ENCODE measurements at places on chromosomes 1 and 21. TPM values are rescaled to one million over a fixed set of nuclear protein-coding genes. Genes with fewer than 3 reads are reported as not detected.

Gene CELA3A
- not detected for total RNA-seq

Gene OR2T35
- total RNA-seq = not detected

Gene LMX1A
- total RNA-seq = 0.11 TPM

Gene RSPH1
- total RNA-seq = not detected

GRCh38 chr1:211520641-211521040 is 28.7 kb upstream of the RD3 start:
- peaks cover 5% of the 10 kb centered on the region for H3K4me1 ChIP-seq
- H3K27me3 ChIP-seq = no peaks in the 10 kb centered on the region
- no peaks in the 10 kb centered on the region for H3K36me3 ChIP-seq
- DNase-seq = no peak
- H3K4me3 ChIP-seq = no peak overlapping the region

DNA sequence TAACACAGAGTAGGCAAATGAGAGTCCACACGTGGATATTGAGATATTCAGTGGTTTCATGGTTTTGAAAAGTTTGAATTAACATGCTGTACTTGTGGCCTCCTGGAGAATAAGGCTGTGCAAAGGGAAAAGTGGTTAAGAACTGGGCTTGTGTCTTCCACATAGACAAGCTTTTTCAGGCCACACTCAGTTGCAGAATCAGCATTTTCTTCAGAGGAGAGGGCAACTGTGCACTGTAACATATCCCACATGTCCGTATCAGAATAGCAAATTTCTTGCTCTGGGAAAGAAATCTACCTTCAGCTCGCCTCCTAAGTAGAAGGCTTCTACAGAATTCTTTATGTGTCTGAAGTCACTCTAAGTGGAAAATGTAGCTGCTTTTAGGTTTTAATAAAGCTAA is 84.9 kb downstream of the ZC3H11B start:
- H3K27ac ChIP-seq = no peak overlapping the region
- no peaks in the 10 kb centered on the region for H3K27me3 ChIP-seq
- H3K36me3 ChIP-seq = no peaks in the 10 kb centered on the region
- no peak for DNase-seq
- H3K4me3 ChIP-seq = no peak overlapping the region

DNA sequence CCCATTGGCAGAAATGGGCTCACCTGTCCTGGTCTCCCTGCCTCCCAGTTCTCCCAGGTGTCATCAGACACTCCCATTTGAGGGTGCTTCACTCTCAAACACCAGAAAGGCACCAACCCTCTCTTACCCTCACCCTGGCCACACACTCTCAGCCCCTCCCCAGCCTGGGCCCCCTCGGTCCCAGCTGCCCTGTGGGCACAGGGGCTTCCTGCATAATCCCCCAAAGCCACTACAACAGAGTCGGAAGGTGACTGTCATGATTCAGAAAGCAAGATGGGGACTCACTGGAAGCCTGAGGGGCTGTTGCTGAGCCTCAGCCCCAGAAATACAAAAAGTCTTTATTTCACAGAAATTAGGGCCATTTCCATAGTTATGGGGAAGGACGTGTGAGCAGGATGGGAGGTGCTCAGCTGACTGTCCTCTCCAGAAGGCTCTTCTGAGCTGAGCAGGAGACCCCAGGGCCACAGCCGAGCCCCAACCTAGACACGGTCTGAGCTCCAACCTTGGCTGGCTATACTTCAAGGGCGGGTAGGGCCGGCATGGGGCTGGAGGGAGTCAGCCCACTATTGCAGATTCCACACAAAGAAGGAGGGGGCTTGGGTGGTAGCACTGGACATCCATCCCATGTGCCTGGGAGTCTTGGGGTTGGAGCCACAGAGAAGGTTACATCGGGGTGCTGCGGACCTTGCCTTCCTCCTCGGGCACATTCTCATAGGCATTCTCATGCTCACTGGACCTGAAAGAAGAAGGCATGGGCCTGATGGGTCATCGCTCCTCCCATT is 6.3 kb downstream of the PDZK1IP1 start:
- peaks cover 16% of the 10 kb centered on the region for H3K4me1 ChIP-seq
- no peaks in the 10 kb centered on the region for H3K36me3 ChIP-seq
- DNase-seq = no peak
- H3K27me3 ChIP-seq = peaks cover 39% of the 10 kb centered on the region

GRCh38 chr1:28508435-28508754 is 2.6 kb downstream of the RCC1 start:
- H3K4me1 ChIP-seq = peaks cover 66% of the 10 kb centered on the region
- H3K4me3 ChIP-seq = peak overlapping the region; percentile 86
- no peak for DNase-seq

DNA sequence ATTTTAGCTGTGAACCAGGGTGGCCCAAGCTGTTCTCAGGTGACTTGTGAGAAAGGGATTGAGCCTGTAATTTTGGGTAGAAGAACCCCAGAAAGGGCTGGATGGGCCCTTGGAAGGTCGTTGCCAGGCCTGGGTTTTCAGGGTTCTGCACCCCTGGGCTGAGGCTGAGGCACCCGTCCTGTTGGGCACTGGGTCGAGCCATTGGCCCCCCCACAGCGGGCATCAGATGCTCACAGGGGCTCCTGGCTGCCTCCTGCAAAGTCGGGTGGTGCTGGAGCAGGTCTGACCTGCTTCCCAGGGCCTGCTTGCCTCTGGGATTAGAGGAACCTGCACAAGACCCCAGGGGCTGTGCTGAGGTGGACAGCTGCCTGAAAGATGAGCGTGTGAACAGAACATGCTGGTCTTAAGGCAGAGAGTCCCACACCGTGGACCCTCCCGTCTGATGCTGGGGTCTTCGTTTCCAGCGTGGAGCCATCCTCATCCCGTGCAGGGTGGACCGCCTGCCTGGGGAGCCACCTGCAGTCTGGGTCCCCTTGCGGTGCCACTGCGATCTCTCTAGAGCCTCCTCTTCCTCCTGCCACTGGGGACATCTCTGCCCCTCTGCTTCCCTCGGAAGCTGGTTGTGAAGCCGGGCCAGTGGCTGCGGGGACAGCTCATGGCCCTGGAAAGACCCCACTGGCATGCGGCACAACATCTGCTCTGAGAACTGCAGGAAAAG is 1.7 kb upstream of the TRPM2 start:
- peaks cover 78% of the 10 kb centered on the region for H3K27me3 ChIP-seq
- H3K36me3 ChIP-seq = no peaks in the 10 kb centered on the region
- H3K27ac ChIP-seq = no peak overlapping the region
- H3K4me1 ChIP-seq = peaks cover 4% of the 10 kb centered on the region
- no peak overlapping the region for H3K4me3 ChIP-seq

GRCh38 chr1:110130113-110130591 is 17.9 kb downstream of the UBL4B start:
- peak overlapping the region; percentile 42 for H3K4me3 ChIP-seq
- peaks cover 59% of the 10 kb centered on the region for H3K27me3 ChIP-seq
- peaks cover 9% of the 10 kb centered on the region for H3K4me1 ChIP-seq
- H3K27ac ChIP-seq = peak overlapping the region; percentile 30
- DNase-seq = peak; percentile 26

DNA sequence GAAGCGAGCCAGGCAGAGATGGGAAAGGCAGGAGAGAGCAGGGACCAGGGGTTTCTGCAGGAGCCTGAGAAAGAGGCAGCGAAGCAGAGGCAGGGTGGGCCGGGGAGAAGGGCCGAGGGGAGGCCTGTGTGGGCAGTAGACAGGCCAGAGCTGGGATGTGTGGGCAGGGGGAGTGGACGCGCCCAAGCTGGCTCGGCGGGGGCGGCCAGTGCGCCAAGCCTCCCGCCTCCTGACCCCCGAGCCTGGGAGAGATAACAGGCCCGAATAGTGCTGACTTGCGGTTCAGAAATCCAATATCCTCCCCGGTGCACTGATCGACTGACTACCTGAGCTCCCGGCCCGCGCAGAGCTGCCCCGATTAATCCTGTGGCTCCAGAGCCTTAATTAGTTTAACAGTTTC is 41.9 kb downstream of the AHDC1 start:
- H3K4me1 ChIP-seq = peaks cover 99% of the 10 kb centered on the region
- H3K27me3 ChIP-seq = no peaks in the 10 kb centered on the region
- peak overlapping the region; percentile 97 for H3K27ac ChIP-seq
- peaks cover 9% of the 10 kb centered on the region for H3K36me3 ChIP-seq
- DNase-seq = peak; percentile 20

GRCh38 chr1:37574834-37575480 is 18.2 kb downstream of the DNALI1 start:
- no peak for DNase-seq
- H3K27me3 ChIP-seq = no peaks in the 10 kb centered on the region
- no peaks in the 10 kb centered on the region for H3K4me1 ChIP-seq

GRCh38 chr1:65344171-65344814 is 35.0 kb downstream of the DNAJC6 start:
- no peak overlapping the region for H3K27ac ChIP-seq
- H3K27me3 ChIP-seq = no peaks in the 10 kb centered on the region
- no peaks in the 10 kb centered on the region for H3K36me3 ChIP-seq
- no peaks in the 10 kb centered on the region for H3K4me1 ChIP-seq
- no peak for DNase-seq

DNA sequence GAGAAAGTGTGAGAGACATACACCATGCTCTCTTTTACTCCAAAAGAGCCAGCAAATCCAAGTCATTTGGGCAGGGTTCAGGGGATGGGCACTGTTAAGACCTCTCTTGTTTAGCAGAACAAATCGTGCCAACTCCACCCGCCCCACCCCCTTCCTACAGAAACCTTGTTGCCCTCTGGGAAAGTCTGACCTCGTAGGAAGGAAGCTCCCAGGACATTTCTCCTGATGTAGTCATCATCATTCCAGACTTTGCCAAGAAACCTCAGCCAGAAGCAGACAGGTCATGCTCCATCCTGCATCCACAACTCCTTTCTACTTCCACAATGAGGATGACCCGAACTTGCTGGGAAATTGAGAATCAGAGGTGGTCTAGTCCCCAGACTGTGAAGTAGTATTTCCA is 57.7 kb downstream of the UBE2T start:
- no peak overlapping the region for H3K4me3 ChIP-seq
- H3K36me3 ChIP-seq = no peaks in the 10 kb centered on the region
- no peak overlapping the region for H3K27ac ChIP-seq
- no peaks in the 10 kb centered on the region for H3K27me3 ChIP-seq

GRCh38 chr1:64361974-64362373 is 108.0 kb upstream of the CACHD1 start:
- no peak overlapping the region for H3K4me3 ChIP-seq
- no peaks in the 10 kb centered on the region for H3K36me3 ChIP-seq
- peaks cover 4% of the 10 kb centered on the region for H3K4me1 ChIP-seq
- no peak overlapping the region for H3K27ac ChIP-seq
- DNase-seq = no peak

DNA sequence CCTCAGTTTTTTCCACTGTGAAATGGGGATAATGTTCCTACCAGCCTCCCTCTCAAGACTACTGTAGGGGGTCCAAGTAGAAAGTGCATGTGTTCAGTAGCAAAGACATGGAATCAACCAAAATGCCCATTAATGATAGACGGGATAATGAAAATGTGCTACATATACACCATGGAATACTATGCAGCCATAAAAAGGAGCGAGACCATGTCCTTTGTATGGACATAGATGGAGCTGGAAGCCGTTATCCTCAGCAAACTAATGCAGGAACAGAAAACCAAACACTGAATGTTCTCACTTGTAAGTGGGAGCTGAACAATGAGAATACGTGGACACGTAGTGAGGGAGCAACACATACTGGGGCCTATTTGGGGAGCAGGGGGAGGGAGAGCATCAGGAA is 6.1 kb upstream of the ZNF362 start:
- no peak for DNase-seq
- no peak overlapping the region for H3K4me3 ChIP-seq
- no peaks in the 10 kb centered on the region for H3K36me3 ChIP-seq
- H3K27me3 ChIP-seq = no peaks in the 10 kb centered on the region
- H3K4me1 ChIP-seq = peaks cover 5% of the 10 kb centered on the region

DNA sequence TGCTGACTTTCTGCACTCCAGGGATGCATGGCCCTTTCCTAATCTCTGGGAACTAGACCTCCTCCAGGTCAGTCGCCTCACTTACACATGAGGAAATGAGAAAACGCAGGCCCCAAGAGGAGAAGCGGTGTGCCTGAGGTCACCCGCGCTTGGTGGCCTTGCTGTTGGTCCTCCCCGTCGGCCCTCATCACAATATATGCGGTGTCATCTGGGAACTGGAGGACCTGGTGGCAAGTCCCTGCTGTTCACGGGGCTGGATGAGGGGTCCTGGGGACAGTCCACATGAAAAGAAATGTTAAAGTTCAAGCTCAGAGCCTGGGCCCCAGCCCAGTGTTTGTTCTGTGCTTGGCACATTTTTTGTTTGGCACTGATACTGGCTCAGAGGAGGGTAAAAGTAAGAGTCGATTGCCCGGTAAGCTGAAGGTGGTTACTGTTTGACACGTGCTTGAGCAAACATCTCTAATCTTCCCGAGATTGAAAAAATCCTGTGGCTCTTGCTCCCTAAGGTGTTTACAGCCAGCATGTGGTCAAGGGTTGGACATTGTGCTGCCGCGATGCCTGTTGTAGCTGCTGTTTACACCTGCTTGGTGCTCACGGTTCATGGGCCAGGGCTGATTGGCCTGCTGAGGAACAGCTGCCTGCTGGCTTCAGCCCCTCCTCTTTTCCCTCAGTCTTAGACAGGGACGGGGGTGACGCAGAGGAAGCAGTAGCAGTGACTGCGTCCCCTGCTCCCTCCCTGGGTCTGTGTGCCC is 5.2 kb downstream of the COQ8A start:
- H3K27me3 ChIP-seq = no peaks in the 10 kb centered on the region
- peaks cover 9% of the 10 kb centered on the region for H3K36me3 ChIP-seq
- H3K4me1 ChIP-seq = peaks cover 84% of the 10 kb centered on the region
- H3K27ac ChIP-seq = peak overlapping the region; percentile 93
- no peak for DNase-seq
- H3K4me3 ChIP-seq = peak overlapping the region; percentile 99

- no peak overlapping the region for H3K27ac ChIP-seq
- H3K27me3 ChIP-seq = peaks cover 66% of the 10 kb centered on the region
- H3K4me3 ChIP-seq = no peak overlapping the region
- H3K36me3 ChIP-seq = no peaks in the 10 kb centered on the region
- no peak for DNase-seq
Observed at GRCh38 chr21:41706263-41706639, 60.6 kb downstream of the RIPK4 start.

- H3K27ac ChIP-seq = no peak overlapping the region
- no peak overlapping the region for H3K4me3 ChIP-seq
- DNase-seq = no peak
- no peaks in the 10 kb centered on the region for H3K36me3 ChIP-seq
Observed at GRCh38 chr1:71154429-71154828, 73.6 kb upstream of the ZRANB2 start.

DNA sequence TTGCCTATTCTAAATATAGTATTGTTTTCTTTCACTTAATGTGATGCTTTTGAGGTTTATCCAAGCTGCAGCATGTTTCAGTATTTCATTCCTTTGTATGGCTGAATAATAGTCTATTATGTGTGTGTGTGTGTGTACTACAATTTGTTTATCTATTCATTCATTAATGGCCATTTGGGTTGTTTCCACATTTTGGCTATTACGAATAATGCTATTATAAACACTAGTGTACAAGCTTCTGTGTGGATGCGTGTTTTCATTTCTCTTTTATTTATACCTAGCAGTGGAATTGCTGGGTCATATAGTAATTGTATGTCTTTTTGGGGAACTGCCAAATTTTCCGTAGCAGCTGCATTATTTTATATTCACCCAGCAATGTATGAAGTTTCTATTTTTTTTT is 15.0 kb upstream of the THEM5 start:
- no peak overlapping the region for H3K4me3 ChIP-seq
- no peak for DNase-seq
- no peaks in the 10 kb centered on the region for H3K27me3 ChIP-seq
- H3K4me1 ChIP-seq = peaks cover 8% of the 10 kb centered on the region
- peaks cover 4% of the 10 kb centered on the region for H3K36me3 ChIP-seq
- no peak overlapping the region for H3K27ac ChIP-seq

Data from left ventricle myocardium inferior (tissue), 1 donor.